Activated CD8-positive, alpha-beta memory T cell treated with anti-CD3 and anti-CD28 coated beads, Interleukin-2, amount 10 ng/mL, durations not matched to agents 7 days and 5 days (primary cell): ENCODE measurements at places on chromosomes 16 and 17. TPM values are rescaled to one million over a fixed set of nuclear protein-coding genes. Genes with fewer than 3 reads are reported as not detected.

TIMP2 gene
- total RNA-seq: 1.7 TPM

NPIPA5 gene
- 20.9 TPM for total RNA-seq

COG1 gene
- total RNA-seq: 33.9 TPM

COPZ2 gene
- 14.1 TPM for total RNA-seq

STAT5A gene
- total RNA-seq: 118 TPM

CDRT4 gene
- 8.4 TPM for total RNA-seq

EPX gene
- not detected for total RNA-seq

DNA sequence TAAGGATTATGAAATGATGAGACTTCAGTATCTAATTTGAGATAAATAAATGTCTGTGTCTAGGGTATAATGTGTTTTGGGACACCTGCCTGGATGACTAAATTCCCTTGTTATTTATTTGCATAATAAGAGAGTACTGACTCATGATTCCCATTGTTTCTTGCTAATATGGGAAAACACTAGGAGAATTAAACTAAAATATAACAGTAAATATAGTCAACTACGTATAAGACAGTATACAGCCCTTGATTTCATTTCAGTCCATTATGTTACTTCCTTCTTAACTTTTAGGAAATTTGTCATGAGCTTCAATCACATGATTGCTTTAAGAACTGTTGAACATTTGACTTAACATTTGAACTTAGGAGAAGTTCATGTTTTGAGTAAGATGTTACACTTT lies 62.4 kb downstream of the VMP1 start:
- H3K36me3 ChIP-seq: peaks cover 36% of the 10 kb centered on the region
- peaks cover 21% of the 10 kb centered on the region for H3K4me1 ChIP-seq
- no peak overlapping the region for H3K27ac ChIP-seq
- no peak overlapping the region for H3K4me3 ChIP-seq
- H3K27me3 ChIP-seq: no peaks in the 10 kb centered on the region
- no peak for DNase-seq

DNA sequence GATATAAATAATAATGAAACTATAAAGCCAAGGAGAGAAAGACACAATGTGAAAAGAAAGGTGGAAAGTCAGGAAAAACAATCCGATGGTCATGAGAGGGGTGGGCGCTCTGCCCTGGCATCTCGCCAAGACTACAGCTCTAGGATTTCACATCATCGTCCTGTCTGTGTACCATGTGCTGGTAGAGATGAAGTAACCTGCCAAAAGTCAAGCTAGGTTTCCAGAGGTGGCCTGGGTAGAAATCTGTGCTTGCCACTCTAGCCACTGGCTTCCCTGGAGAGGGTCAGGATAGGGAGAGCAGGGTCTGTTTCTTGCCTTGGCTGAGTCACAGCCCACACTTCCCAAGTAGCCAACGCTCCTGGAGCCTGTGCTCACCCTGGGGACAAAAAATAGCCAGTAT lies 31.0 kb upstream of the TRAP1 start:
- H3K4me3 ChIP-seq: no peak overlapping the region
- H3K36me3 ChIP-seq: peaks cover 35% of the 10 kb centered on the region
- peaks cover 13% of the 10 kb centered on the region for H3K4me1 ChIP-seq

DNA sequence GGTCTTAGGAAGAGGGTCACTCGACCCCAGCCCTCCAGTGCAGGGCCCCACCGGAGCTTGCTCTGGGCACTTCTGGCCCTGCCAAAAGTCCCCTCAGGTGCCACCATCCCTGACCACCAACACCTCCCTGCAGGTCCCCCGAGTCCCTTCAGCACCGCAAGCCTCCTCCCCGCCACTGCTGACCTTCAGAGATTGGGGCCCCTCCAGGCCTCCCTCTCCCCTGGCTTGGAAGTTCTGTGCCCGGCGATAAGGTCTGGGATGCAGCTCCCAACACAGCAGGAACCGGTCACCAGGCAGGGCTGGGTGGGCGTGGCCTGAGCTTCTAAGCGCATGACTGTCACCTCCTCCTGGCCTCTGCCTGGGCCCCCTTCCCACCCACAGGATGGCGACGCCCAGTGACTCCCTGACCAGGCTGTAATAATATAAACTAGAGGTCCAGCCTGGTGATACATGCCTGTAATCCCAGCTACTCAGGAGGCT lies 11.2 kb downstream of the PIEZO1 start:
- no peak overlapping the region for H3K27ac ChIP-seq
- H3K4me3 ChIP-seq: no peak overlapping the region
- peaks cover 3% of the 10 kb centered on the region for H3K36me3 ChIP-seq
- peaks cover 22% of the 10 kb centered on the region for H3K4me1 ChIP-seq
- H3K27me3 ChIP-seq: no peaks in the 10 kb centered on the region

DNA sequence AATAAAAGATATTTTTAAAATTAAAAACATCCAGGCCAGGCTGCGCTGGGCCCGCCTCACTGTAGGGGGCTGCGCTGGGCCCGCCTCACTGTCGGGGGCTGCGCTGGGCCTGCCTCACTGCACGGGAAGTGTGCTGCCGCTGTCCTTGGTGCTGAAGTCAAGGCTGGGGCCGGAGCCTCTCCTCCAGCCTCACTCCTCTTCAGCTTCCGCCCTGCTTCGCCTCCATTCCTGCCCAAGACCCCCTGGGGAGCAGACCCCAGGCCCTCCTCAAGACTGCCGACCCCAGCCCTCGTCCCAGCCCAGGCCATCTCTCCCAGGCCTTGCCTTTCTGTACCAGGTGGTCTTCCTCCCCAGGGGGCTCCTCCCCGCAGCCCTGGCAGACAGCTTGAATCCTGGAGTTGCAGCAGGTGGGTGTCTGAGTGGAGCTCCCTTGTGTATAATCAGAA lies 26.2 kb downstream of the ENDOV start:
- DNase-seq: peak; percentile 77
- no peaks in the 10 kb centered on the region for H3K4me1 ChIP-seq
- H3K4me3 ChIP-seq: no peak overlapping the region
- H3K27ac ChIP-seq: no peak overlapping the region

- no peaks in the 10 kb centered on the region for H3K36me3 ChIP-seq
- no peaks in the 10 kb centered on the region for H3K4me1 ChIP-seq
- H3K27me3 ChIP-seq: no peaks in the 10 kb centered on the region
- DNase-seq: peak; percentile 44
Observed at GRCh38 chr16:51982715-51983680, 563.9 kb downstream of the TOX3 start.

GRCh38 chr17:45841883-45842525 lies 2.7 kb upstream of the SPPL2C start:
- H3K4me1 ChIP-seq: no peaks in the 10 kb centered on the region
- H3K27me3 ChIP-seq: no peaks in the 10 kb centered on the region
- no peaks in the 10 kb centered on the region for H3K36me3 ChIP-seq
- no peak for DNase-seq

GRCh38 chr17:68089881-68090280 lies 54.3 kb downstream of the KPNA2 start:
- DNase-seq: peak; percentile 58
- H3K4me1 ChIP-seq: peaks cover 50% of the 10 kb centered on the region
- H3K27ac ChIP-seq: peak overlapping the region; percentile 5

- no peak overlapping the region for H3K27ac ChIP-seq
- no peak for DNase-seq
Observed at GRCh38 chr16:48539485-48540221, 70.3 kb downstream of the N4BP1 start.

DNA sequence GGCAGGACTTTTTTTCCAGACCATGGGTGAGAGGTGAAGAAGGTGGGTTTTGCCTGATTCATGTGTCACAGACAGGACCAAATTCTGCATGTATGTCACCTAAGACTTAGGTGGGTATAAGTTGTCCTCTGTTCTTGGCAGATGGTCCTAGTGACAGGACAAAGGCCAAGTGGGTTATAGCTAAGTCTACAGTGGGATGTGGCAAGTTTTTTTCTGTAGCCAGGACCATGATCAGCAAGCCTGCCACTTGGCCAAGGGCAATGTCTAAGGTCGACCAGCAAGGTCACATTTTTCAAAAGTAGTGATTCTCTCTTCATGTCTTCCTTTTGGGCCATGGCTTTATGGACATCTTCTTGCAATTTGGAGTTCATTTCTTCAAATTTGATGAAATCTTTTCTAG lies 20.2 kb downstream of the ZNF267 start:
- no peaks in the 10 kb centered on the region for H3K27me3 ChIP-seq
- H3K27ac ChIP-seq: no peak overlapping the region
- DNase-seq: no peak
- H3K36me3 ChIP-seq: peaks cover 98% of the 10 kb centered on the region
- no peak overlapping the region for H3K4me3 ChIP-seq
- peaks cover 19% of the 10 kb centered on the region for H3K4me1 ChIP-seq

- H3K27ac ChIP-seq: peak overlapping the region; percentile 56
- no peaks in the 10 kb centered on the region for H3K36me3 ChIP-seq
- peaks cover 15% of the 10 kb centered on the region for H3K4me1 ChIP-seq
- H3K4me3 ChIP-seq: no peak overlapping the region
- no peaks in the 10 kb centered on the region for H3K27me3 ChIP-seq
- DNase-seq: peak; percentile 70
Observed at GRCh38 chr16:2296661-2297505, 29.0 kb upstream of the RNPS1 start.

DNA sequence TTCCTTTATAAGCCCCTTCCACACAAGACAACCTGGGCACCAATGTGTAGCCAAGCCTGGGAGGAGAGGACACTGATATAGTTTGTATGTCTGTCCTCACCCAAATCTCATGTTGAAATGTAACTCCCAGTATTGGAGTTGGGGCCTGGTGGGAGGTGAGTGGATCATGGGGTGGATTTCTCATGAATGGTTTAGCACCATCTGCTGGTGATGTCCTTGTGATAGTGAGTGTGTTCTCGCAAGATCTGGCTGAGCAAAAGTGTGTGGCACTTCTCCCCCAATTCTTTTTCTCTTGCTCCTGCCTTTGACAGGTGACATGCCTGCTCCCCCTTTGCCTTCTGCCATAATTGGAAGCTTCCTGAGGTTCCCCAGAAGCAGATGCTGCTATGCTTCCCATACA lies 135.8 kb downstream of the USP31 start:
- H3K27me3 ChIP-seq: peaks cover 11% of the 10 kb centered on the region
- no peak overlapping the region for H3K27ac ChIP-seq
- no peak overlapping the region for H3K4me3 ChIP-seq
- DNase-seq: no peak

DNA sequence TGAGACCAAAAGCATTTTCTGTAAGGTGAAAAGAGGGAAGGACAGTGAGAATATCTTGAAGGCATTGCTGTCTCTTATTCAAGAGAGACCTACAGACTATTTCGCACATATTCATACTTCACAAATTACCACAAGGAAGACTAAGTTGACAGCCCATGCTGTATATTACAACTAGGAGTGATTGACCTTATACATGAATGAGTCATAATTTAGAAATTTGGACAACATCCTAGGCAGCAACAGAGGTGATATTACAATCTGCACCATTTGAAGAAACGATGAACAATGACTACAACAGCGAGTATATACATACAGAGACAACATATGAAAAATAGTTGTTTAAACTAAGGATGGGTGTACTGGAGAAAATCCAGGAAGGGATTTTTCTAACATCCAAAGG lies 971.7 kb downstream of the CDH11 start:
- H3K27me3 ChIP-seq: no peaks in the 10 kb centered on the region
- peaks cover 1% of the 10 kb centered on the region for H3K36me3 ChIP-seq
- H3K27ac ChIP-seq: no peak overlapping the region

DNA sequence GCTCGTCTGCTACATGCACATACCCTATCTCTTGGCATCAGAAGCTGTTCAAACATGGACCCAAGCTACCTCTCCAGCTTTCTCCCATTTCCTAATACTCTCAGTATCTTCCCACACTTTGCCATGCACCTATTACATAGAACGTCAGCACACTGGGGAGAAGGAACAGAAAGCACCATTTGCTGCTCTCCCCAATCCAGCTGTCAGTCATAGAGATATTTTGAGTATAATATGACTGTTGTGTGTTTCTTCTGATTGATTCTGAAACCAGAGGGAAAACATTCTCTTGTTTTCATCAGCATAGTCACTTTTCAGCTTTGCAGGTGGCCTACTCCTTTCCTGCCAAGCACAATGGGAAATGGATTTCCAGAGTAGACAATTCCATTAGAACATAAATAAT lies 107.1 kb downstream of the ADAMTS18 start:
- H3K27ac ChIP-seq: no peak overlapping the region
- peaks cover 8% of the 10 kb centered on the region for H3K27me3 ChIP-seq
- H3K4me3 ChIP-seq: no peak overlapping the region
- H3K4me1 ChIP-seq: peaks cover 6% of the 10 kb centered on the region

GRCh38 chr16:177981-178667 lies 1.6 kb downstream of the HBA1 start:
- H3K27ac ChIP-seq: no peak overlapping the region
- no peak for DNase-seq
- H3K4me3 ChIP-seq: no peak overlapping the region
- peaks cover 58% of the 10 kb centered on the region for H3K27me3 ChIP-seq
- no peaks in the 10 kb centered on the region for H3K36me3 ChIP-seq

- peak overlapping the region; percentile 91 for H3K27ac ChIP-seq
- peaks cover 95% of the 10 kb centered on the region for H3K4me1 ChIP-seq
- H3K36me3 ChIP-seq: peaks cover 16% of the 10 kb centered on the region
- H3K27me3 ChIP-seq: no peaks in the 10 kb centered on the region
- no peak overlapping the region for H3K4me3 ChIP-seq
Observed at GRCh38 chr16:89365044-89365467, 125.3 kb downstream of the ANKRD11 start.

- no peaks in the 10 kb centered on the region for H3K27me3 ChIP-seq
- peaks cover 5% of the 10 kb centered on the region for H3K36me3 ChIP-seq
- no peak overlapping the region for H3K4me3 ChIP-seq
- H3K4me1 ChIP-seq: peaks cover 19% of the 10 kb centered on the region
- DNase-seq: no peak
Observed at GRCh38 chr17:75891022-75891604, 5.6 kb downstream of the TRIM65 start.
